Stimulated activated CD8-positive, alpha-beta memory T cell treated with anti-CD3 and anti-CD28 coated beads, Interleukin-4, amount 100 ng/mL, for 1 hour (primary cell): ENCODE measurements at places on chromosomes 2 and 18.
A peak's percentile ranks its signal among the peaks of the same experiment; 100 is the strongest.

DNA sequence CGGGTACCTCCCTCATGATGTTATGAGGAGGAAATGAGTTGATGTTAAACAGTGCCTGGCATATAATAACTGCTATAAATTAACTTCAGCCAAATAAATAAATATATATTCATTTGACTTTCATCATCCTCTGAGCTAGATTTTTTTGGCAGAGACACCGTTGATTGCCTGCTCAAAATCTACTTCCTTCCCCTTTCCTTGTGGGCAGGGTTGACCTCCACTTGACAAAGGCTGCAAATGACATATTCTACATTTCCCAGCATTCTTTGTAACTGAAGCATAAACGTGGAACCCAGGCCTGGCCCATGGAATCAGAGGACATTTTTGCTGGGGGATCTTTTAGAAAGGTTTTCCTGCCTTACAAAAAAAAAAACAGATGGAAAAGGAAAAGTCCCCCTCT is 177.8 kb downstream of the TXNL1 start:
- no peak for DNase-seq

GRCh38 chr2:176854878-176855277 is 357.7 kb upstream of the HNRNPA3 start:
- no peak for DNase-seq

- DNase-seq: no peak
Measured at GRCh38 chr2:128090575-128090944, 440 bp upstream of the UGGT1 start.

DNA sequence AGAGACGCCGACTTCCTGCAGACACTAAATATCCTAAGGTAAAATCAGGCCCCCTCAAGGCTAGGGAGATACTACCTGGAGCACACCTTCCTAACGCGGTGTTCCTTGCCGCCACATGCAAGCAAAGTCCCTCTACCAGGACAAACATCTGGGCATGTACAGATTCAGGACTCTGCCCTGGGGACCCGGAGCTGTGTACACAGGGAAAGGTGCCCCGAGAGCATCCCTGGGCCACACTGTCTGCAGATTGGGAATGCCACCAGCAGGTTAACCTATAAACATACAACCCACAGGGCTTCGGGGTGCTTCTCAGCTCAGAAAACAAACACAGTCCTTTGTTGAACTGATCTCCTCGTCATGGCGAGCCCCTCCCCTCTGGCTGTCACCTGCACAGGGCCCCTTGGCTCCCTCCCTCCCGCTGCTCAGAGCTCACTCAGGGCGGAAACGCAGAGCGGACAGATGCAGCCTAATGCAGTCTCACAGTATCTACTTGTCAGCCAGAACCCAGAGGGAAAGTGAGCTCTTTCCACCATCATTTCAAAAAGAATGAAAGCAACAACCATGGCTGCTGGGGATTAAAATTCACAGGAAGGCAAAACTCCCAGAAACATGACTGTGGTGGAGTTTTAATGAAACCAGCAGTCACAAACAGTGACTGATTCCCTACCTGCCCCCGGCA is 218.8 kb downstream of the HDAC4 start:
- DNase-seq: no peak

DNA sequence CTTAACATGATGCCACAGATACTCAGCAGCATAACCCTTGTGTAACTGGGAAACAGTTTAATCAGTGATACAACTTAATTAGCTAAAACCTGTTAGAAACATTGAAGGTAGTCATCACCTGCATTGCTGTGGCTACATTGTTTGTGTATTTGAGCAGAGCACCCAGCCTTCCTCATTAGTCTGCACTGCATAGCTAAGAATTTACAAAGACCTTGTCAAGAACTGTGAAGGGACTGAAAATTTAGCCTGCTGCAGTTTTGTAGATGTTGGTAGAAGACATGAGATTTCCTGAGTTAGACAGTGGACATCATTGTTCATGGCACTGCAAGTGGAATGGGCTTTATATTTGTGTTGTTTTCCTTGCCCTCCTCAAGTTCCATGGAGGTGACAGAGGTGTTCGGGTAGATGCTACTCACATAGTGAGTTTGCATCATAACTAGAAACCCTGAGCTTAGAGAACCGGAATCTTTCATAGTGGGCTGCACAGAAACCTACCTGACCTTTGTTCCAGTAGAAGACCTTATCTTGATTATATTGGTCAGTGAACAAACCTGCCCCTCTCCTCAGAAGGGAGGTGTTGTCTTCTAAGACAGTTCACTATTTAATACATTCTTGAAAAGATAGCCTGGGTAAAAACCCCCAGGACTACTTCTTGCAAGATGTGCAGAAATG is 12.5 kb downstream of the VAPA start:
- no peak for DNase-seq

DNA sequence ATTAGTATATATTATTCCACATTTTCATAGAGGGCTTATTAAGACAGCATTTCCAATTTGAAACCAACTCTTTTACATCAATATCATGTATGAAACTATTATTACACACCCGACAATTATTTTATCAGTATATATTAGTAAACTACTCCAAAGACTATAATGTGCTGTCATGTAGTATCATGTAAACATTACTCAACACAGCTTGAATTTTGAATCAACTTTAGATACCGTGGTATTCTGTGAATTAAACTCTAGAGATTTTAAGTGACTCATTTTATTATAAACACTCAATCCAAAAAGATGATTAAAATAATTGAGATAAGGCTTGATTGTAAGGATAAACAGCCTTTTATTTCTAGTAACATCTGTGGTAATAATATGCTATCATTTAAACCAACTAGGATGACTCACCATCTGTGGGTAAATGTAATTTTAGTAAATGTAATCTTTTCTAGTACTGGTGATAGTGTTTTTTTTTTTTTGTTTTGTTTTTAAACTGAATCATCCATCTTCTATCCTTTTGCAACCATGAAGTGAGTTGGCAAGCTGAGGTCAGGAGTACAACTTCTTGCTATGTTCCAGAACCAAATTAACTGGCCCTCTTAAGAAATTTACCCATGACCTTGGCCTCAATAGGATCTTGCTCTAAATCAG is 144.3 kb upstream of the SMAD7 start:
- no peak for DNase-seq

DNA sequence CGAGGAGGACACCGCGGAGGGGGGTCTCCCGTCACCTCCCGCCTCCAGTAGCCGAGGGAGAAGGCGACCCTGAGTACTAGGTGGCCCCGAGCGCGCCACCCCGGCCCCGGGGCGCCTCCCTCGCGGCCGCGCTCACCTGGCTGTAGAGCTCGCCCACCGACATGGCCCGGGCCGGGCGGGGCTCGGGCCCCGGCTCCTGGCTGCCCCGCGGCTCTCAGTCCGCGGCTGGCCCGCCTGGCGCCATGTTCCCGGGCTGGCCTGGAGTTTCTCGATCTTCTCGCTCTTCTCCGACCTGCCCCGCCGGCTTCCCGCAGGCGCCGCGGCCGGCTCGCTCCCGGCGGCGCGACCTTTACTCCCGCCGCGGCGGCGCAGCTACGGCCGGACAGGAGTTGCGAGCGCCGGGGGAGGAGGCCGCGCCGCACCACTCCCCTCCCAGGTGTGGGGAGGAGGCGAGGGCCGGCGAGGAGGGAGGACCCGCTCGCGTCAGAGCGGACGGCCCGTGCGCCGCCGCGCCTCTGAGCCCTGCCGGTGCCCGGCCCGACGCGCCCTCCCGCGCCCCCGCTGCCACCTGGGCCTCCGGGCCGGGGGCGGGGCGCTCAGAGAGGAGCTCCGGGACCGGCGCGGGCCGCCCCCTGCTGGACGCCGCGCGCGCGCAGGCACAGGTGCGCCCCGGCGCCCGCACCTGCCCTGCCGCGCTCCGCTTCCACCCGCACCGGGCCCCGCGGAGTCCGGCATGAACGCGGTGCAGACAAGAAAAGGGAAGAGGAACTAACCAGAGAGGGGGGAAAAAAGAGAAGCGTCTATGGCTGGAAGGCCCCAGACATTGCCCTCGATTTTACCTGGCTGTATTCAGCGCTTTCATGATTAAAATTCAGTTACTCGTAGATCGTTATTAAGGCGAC is at the start of gene MYO5B:
MYO5B (minus strand) TSS at position 517 of the 902 bp plus-strand sequence; CDS start at position 163, 354 bp downstream.
- peak; percentile 6 for DNase-seq

DNA sequence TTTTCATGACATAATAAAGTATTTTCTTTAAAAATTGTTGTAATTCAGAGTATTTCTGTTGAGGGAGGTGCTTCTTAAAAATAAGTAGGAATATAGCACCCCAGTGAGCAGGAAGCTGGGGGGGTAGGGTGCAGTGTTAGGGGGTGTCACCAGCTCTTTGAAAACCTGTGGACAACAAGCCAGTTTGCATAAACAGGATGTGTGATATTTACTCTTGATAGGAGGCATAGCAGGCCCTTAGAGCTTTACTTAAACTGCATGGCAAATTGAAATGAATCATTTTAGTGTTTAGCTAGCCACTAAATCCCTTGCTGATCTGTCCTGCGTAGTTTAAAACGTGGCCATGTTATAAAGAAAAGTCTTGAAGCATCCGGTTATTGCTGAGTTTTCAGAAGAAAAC is 8.4 kb downstream of the TGIF1 start:
- DNase-seq: no peak

DNA sequence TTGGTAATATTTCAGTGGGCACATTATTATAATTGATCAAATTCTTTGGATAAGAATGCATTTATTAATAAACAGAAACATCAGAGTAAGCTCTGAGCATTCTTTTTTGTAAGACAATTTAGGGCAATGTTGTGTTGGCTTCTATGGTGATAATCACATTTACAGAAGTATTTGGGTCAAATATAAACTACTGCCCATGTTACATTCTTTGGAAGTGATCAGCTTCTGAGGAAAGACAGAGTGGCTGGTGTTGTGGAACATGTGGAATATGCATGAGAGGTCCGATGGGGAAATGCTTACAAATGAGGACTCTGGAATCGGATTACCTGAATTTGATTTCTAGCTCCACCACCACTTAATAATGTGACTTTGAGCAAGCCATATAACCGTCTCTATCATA is 19.4 kb downstream of the SERPINB13 start:
- no peak for DNase-seq

- DNase-seq: no peak
Measured at GRCh38 chr2:160657196-160657595, 163.6 kb upstream of the RBMS1 start.

GRCh38 chr2:101473591-101473910 is 1.4 kb downstream of the RFX8 start:
- no peak for DNase-seq

GRCh38 chr2:77778917-77779316 is 256.7 kb upstream of the LRRTM4 start:
- no peak for DNase-seq

GRCh38 chr2:9952856-9953503 is 1.5 kb downstream of the GRHL1 start:
- no peak for DNase-seq
